Large intestine (tissue), 12 donors: ENCODE measurements at places on chromosomes 7 and 10. TPM values are rescaled to one million over a fixed set of nuclear protein-coding genes. Genes with fewer than 3 reads are reported as not detected.

DNA sequence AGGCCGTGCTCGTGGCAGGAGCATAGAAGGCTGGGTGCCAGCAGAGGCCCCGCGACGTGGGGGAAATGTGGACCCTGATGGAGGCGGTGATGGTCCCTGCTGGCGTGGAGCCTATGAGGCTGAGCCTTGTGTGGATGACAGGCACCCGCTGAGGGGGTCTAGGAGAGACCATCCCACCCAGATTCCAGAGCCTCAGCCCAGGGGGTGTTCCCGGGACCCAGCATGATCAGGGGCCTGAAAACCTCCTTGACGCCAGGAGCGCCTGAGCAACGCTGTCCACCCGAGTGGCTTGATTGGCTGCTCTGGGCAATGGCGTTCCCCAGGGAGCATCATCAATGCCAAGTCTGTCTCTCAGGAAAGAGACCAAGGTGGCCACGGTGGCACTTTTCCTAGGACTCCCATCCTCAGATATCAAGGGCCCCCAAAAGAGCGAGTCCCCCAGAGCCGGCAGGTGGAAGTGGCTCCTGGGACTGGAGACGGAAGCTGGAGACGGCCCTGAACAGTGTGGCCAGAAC is 61.1 kb downstream of the PWWP2B start:
- no peak overlapping the region for H3K4me3 ChIP-seq
- no peak for DNase-seq
- H3K27me3 ChIP-seq = no peaks in the 10 kb centered on the region
- H3K4me1 ChIP-seq = peaks cover 71% of the 10 kb centered on the region
- H3K36me3 ChIP-seq = no peaks in the 10 kb centered on the region

CPEB3 gene
- polyA plus RNA-seq = 4.6 TPM

DNA sequence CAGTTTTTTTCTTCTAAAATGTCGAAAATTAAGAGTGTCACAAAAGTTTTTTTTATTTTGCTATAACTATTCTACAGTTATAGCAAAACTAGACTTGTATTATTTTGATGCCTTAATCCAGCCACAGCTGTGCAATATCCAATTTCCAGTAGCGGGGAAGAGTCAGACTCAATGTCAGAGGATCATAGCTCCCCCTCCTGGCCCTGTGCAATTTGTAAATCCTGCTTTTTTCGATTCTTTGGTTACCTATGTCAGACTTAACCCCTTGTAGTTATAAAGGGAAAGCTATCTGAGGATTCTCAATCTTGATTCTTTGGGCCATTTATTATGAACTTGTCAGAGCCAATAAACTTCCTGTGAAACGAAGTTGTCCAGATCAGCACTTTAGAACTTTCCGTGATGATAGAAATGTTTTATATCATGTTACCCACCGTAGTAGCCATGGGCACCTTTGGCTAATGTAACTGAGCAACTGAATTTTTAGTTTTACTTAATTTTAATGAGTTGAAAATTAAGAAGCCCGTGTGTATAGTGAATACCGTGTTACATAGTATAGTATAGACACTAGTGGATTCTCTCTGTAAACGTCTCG is 87.7 kb upstream of the PRKCQ start:
- no peaks in the 10 kb centered on the region for H3K27me3 ChIP-seq
- H3K4me3 ChIP-seq = no peak overlapping the region
- peak; percentile 17 for DNase-seq
- H3K27ac ChIP-seq = no peak overlapping the region

- DNase-seq = no peak
- no peaks in the 10 kb centered on the region for H3K36me3 ChIP-seq
- H3K27me3 ChIP-seq = no peaks in the 10 kb centered on the region
- H3K27ac ChIP-seq = no peak overlapping the region
Measured at GRCh38 chr7:7869036-7869435, 99.6 kb upstream of the GLCCI1 start.

DNA sequence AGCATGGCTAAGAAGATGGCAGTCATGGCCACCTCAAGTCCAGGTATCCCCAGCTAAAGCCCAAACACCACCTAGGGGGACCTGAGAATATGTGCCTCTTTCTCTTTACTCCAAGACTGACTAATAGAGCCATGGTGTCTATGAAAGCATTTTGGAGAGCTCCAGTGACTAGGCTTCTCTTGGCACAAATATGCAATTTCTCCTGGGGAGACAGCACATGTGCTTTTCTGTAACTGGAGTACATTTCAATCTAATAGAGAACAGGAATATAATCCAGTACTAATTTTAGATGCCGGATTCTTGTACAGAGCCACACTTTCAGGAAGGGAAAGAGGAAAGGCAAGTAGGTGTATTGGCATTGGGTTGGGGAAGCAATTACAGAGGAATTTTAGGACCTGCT is 260.1 kb downstream of the BMPER start:
- H3K36me3 ChIP-seq = no peaks in the 10 kb centered on the region
- H3K27ac ChIP-seq = no peak overlapping the region
- no peak for DNase-seq
- no peak overlapping the region for H3K4me3 ChIP-seq
- H3K27me3 ChIP-seq = no peaks in the 10 kb centered on the region

MRC1 gene
- 12.2 TPM for polyA plus RNA-seq

MYH16 gene
- 0.01 TPM for polyA plus RNA-seq

ADGRA1 gene
- 0.40 TPM for polyA plus RNA-seq

- H3K4me3 ChIP-seq = no peak overlapping the region
- H3K27me3 ChIP-seq = peaks cover 5% of the 10 kb centered on the region
- H3K36me3 ChIP-seq = no peaks in the 10 kb centered on the region
- DNase-seq = no peak
- no peak overlapping the region for H3K27ac ChIP-seq
- no peaks in the 10 kb centered on the region for H3K4me1 ChIP-seq
Measured at GRCh38 chr10:118447478-118448270, 105.5 kb upstream of the FAM204A start.

GRCh38 chr10:23892296-23892695 is 316.6 kb upstream of the KIAA1217 start:
- no peak overlapping the region for H3K4me3 ChIP-seq
- H3K4me1 ChIP-seq = no peaks in the 10 kb centered on the region
- H3K36me3 ChIP-seq = no peaks in the 10 kb centered on the region
- H3K27me3 ChIP-seq = no peaks in the 10 kb centered on the region
- H3K27ac ChIP-seq = no peak overlapping the region

C7orf57 gene
- polyA plus RNA-seq = 0.28 TPM

GRCh38 chr7:98360221-98361130 is 40.4 kb downstream of the BAIAP2L1 start:
- H3K4me3 ChIP-seq = no peak overlapping the region
- no peaks in the 10 kb centered on the region for H3K36me3 ChIP-seq
- H3K4me1 ChIP-seq = peaks cover 14% of the 10 kb centered on the region

- H3K36me3 ChIP-seq = no peaks in the 10 kb centered on the region
- no peak overlapping the region for H3K4me3 ChIP-seq
- no peak for DNase-seq
- no peaks in the 10 kb centered on the region for H3K4me1 ChIP-seq
- no peak overlapping the region for H3K27ac ChIP-seq
Measured at GRCh38 chr10:29600067-29600466, 34.7 kb downstream of the SVIL start.

GRCh38 chr10:95500649-95501048 is 60.5 kb downstream of the SORBS1 start:
- H3K4me3 ChIP-seq = no peak overlapping the region
- no peaks in the 10 kb centered on the region for H3K27me3 ChIP-seq
- no peak for DNase-seq
- H3K36me3 ChIP-seq = no peaks in the 10 kb centered on the region
- H3K4me1 ChIP-seq = peaks cover 28% of the 10 kb centered on the region

DNA sequence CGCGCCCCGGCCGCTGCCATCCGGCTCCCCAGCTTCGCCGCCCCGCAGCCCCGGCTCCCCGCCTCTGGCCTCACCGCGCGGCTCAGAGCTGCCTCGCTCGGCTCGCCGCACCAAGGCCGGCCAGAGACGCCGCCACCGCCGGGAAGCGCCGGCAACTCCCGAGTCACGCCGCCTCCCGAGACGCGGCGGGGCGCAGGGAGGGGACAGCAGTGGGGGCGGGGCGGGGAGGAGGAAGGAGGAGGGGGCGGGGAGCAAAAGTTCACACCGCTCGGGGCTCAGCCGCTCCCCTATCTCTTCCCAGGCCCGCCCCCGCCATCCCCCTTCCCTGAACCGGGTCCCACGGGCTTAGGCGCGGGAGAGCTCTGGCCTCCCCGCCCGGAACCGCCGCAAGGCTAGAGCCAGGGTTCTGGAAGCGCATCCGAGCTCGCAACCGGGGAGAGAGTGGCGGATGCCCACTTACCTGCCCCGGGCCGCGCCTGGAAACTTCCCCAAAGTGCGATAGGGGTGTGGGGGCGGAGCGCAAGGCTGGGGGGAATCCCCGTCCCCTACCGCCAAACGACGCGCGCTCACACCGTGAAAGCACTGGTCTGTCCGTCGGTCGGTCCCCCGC is 1.0 kb downstream of the CHST15 start:
- peaks cover 8% of the 10 kb centered on the region for H3K4me1 ChIP-seq
- H3K27me3 ChIP-seq = peaks cover 76% of the 10 kb centered on the region
- H3K27ac ChIP-seq = no peak overlapping the region
- peak; percentile 38 for DNase-seq
- no peaks in the 10 kb centered on the region for H3K36me3 ChIP-seq
- H3K4me3 ChIP-seq = peak overlapping the region; percentile 55

- H3K27ac ChIP-seq = no peak overlapping the region
- H3K36me3 ChIP-seq = no peaks in the 10 kb centered on the region
- no peaks in the 10 kb centered on the region for H3K4me1 ChIP-seq
- H3K4me3 ChIP-seq = no peak overlapping the region
- DNase-seq = no peak
Measured at GRCh38 chr7:83614112-83614511, 34.8 kb downstream of the SEMA3E start.

DNA sequence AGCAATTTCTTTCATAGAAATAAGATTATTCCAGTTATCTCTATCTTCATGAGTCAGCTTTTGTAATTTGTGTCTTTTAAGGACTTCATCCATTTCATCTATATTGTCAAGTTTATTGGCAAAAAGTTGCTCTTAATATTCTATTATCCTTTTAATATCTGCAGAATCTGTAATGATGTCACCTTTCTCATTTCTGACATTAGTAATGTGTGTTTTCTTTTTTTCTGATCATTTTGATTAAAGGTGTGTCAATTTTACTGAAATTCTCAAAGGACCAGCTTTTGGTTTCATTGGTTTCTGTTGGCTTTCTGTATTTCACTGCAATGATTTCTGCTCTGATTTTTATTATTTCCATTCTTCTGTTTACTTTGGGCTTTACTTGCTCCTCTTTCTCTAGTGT is 17.9 kb upstream of the OR2AE1 start:
- no peaks in the 10 kb centered on the region for H3K27me3 ChIP-seq
- H3K36me3 ChIP-seq = peaks cover 17% of the 10 kb centered on the region
- no peak overlapping the region for H3K4me3 ChIP-seq
- no peak overlapping the region for H3K27ac ChIP-seq

- no peak overlapping the region for H3K4me3 ChIP-seq
- H3K4me1 ChIP-seq = no peaks in the 10 kb centered on the region
- no peak overlapping the region for H3K27ac ChIP-seq
- peaks cover 45% of the 10 kb centered on the region for H3K36me3 ChIP-seq
- DNase-seq = no peak
- H3K27me3 ChIP-seq = no peaks in the 10 kb centered on the region
Measured at GRCh38 chr7:149559711-149560110, 62.1 kb upstream of the ZNF746 start.

GNGT1 gene
- polyA plus RNA-seq = not detected

- H3K4me3 ChIP-seq = no peak overlapping the region
- no peaks in the 10 kb centered on the region for H3K27me3 ChIP-seq
- no peak for DNase-seq
- H3K27ac ChIP-seq = no peak overlapping the region
- no peaks in the 10 kb centered on the region for H3K36me3 ChIP-seq
- no peaks in the 10 kb centered on the region for H3K4me1 ChIP-seq
Measured at GRCh38 chr10:86299562-86299961, 67.0 kb downstream of the GRID1 start.

TAS2R3 gene
- polyA plus RNA-seq = 0.15 TPM

RELN gene
- 5.0 TPM for polyA plus RNA-seq

DNA sequence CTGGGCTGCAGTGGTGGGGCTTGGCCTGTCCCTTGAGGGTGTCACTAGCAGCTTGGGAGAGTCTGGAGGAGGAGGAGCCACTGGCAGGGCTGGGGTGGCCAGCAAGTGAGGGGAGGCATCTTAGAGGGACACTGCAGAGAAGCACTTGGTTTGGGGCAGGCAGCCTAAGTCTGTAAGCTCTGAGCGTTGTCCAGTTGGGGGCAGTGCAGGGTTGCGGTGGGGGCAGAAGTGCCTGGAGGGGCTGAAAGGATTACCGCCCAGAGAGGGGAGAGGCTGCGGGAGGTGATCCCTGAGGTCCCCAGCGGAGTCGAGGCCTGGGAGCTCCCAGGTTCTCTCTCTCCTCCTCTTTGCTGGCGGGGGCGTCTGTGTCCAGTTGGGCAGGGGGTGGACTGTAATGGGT is 7.4 kb downstream of the ADCYAP1R1 start:
- DNase-seq = no peak
- H3K4me3 ChIP-seq = no peak overlapping the region
- H3K27ac ChIP-seq = no peak overlapping the region
- no peaks in the 10 kb centered on the region for H3K4me1 ChIP-seq

- DNase-seq = no peak
- H3K27me3 ChIP-seq = peaks cover 14% of the 10 kb centered on the region
- H3K36me3 ChIP-seq = no peaks in the 10 kb centered on the region
Measured at GRCh38 chr7:69531050-69531449, 67.2 kb upstream of the AUTS2 start.

- DNase-seq = no peak
- H3K27me3 ChIP-seq = no peaks in the 10 kb centered on the region
- peaks cover 21% of the 10 kb centered on the region for H3K36me3 ChIP-seq
- H3K4me3 ChIP-seq = no peak overlapping the region
- no peaks in the 10 kb centered on the region for H3K4me1 ChIP-seq
Measured at GRCh38 chr10:74975758-74976157, 135.7 kb upstream of the SAMD8 start.

ABCB1 gene
- 7.0 TPM for polyA plus RNA-seq

DNA sequence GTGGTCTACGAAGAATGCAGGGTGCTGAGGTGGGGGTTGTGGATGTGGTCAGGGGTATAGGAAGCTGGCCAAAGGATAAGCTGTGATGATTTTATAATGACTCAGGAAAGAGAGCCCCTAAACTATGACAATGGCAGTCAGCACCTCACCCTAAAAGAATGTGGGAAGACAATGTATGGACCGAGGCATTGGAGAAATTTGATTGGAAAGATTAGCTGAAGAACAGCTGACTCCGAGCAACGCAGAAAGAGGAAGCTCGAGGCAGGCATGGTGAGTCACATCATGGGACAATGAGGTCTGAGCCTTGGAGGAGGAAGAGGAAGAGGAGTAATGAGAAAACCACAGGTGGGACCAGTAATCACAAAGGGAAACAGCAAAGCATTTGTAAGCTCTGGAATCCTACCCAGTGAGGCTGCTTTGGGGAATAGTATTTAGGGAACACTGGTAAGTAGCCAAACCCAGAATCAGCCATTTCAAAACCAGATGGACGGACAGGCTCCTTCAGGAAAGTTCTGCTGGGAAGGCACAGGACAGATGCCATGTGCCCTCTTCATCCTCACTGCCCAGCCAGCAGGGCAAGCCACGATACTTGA is 295.4 kb downstream of the PRPF18 start:
- no peaks in the 10 kb centered on the region for H3K4me1 ChIP-seq
- no peaks in the 10 kb centered on the region for H3K27me3 ChIP-seq
- H3K4me3 ChIP-seq = no peak overlapping the region
- H3K36me3 ChIP-seq = no peaks in the 10 kb centered on the region
- no peak for DNase-seq
